ENCODE measurements at places on chromosomes 3 and 15.

GRCh38 chr3:183943739-183944138 lies 59.1 kb upstream of the PARL start:
- no peak for DNase-seq

GRCh38 chr3:129575233-129575996 lies 31.1 kb downstream of the PLXND1 start:
- DNase-seq, result no peak

DNA sequence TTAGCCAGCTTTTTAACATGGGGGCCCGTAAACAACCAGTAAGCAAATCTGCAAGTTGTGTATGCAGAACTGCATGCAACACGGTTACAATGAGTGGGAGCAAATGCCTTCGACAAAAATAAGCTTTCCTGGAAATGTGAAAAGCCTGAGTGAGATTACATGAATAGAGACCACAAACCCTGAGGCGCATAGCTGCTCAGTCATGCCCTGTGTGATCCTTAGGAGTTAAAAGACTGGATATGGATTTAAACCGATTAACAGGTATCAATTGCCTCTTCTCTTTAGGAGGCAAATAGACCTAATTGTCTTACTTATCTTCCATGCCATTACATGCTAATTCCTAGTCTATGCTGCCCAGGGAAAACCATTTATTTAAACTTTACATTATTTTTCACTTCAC lies 810.3 kb downstream of the ROBO1 start:
- no peak for DNase-seq

GRCh38 chr3:186532598-186533072 lies 11.5 kb downstream of the CRYGS start:
- no peak for DNase-seq

DNA sequence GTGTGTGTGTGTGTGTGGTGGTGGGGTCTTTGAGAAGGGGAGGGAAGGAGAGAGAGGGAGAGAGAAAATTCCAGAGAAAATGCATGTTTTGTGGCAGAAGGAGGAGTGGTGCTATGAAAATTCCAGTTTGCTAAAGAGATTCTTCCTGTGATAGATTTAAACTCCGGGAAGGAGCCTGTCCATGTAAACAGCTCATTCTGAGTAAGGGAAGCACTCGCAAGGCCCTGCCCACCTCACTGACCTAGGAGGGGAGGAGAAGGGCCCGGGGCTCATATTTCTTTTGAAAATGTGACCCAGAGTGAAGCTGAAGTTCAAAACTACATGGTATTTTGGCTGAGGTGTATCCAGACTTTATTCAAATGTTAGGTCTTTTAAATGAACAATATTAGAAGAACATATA lies 41.3 kb downstream of the ADAMTSL3 start:
- no peak for DNase-seq

GRCh38 chr15:42118650-42119445 lies 24.5 kb upstream of the PLA2G4D start:
- DNase-seq, result no peak

DNA sequence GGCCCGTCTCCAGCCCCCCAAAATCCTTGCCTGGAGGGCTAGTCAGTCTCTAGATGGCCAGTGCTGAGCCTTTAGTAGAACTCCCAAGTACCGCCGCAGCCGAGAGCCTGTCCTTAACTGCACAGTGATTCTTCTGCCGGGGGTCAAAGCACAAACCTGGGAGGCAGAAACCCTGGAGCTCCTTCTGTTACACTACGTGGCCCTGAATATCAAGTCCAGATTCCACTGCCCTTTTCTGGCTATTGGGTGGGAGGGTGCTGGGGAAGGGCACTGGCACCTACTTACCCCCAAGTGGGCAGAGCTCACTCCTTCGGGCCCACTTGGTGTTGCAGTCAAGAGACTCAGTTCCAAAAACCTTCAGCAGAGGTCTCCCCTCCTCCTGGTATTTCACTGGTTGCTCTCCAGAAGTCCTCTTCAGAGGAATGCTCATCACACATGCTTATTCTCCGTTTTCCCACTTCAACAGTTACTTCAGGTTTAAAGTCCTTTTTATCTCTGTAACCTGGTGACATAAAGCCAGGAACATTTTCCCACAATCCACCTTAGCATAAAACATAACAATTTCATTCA lies 10.8 kb downstream of the PDHB start:
- DNase-seq, result no peak
